Right ventricle myocardium superior (tissue), 1 donor: ENCODE measurements at places on chromosomes 5 and 9.

DNA sequence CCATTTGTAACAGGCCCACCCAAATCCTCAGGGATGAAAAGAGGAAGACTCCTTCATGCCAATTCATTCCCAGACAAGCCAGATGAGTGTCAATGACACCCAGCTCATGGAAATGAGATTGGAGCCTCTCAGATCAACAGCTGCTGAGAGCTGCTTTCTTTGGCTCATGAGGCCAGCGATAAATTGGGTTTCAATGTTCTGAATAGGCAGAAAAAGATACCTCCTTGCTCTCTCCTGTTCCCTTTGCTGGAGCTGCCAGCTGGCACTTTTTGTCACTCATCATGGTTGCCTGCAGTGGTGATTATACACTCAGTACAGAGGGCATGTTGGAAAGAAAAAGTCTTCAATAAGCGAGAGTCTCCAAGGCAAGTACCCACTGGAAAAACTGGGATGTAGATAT is 47.1 kb downstream of the SH3RF2 start:
- DNase-seq, result peak; percentile 43

- no peak for DNase-seq
Observed at GRCh38 chr9:4508907-4509589, 18.8 kb downstream of the SLC1A1 start.

- DNase-seq, result no peak
Observed at GRCh38 chr5:67189931-67190330, 6.7 kb downstream of the CD180 start.

DNA sequence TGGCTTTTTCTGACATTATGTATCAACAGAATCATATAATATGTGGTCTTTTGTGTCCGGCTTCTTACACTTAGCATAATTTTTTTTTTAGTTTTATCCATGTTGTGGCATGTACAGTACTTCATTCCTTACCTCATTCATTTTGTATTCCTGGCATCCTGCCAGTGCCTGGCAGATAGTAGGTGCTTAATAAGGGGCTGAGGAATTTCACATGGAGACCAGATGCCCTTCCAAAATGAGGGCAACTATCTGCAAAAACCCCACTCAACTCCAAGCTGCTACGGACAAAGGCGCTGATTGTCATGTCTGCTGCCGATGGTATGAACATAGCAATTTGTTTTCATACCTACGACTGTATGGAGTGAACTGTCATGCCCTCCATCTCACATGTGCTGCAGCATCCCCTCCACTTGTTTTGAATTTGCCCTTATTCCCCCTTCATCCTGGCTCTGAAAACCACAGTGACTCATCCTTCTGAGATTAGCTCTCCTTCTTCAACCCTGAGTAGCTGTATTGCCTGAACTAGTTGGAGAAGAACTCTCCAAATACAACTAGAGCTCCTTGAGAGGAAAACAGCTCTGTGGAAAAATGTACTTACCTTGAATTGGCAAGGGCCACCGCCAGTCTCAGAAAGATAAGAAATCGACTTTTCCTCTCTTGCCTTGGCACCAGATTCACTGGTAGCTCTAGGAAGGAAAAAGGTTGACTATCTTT is 41.3 kb upstream of the FOXE1 start:
- no peak for DNase-seq

DNA sequence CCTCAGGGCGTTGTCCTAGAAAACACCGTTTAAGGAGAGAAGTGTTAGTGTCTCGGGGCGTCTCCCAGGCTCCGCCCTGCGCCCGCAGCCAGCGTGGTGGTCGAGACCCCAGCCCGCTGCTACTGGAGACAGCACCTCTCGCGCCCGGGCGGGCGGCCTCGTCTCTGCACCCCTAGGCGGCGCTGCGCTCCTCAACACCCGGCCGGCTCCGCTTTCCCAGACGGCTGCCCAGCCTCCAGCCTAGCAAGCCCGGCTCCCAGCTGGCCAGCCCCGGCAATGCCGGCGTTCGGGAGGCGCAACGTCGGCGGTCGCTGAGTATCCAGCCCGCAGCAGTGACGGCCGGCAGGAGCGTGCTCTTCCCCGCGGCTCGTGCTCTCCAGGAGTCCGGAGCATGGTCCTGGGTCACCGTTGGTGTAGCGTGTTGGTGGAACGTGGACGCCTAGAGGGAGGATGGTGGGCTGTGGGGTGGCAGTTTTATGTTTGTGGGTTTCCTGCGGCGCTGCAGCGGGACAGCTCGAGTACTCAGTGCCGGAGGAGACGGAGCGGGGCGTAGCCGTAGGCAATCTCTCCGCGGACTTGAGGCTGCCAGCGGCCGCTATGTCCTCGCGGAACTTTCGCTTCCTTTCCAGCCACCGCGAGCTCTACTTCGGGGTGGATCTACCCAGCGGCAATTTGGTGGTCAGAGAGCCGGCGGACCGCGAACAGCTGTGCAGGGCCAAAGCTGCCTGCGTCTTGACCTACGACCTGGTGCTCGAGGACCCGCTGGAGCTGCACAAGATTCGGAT is 536 bp downstream of the PCDHAC1 start:
- DNase-seq, result peak; percentile 83

DNA sequence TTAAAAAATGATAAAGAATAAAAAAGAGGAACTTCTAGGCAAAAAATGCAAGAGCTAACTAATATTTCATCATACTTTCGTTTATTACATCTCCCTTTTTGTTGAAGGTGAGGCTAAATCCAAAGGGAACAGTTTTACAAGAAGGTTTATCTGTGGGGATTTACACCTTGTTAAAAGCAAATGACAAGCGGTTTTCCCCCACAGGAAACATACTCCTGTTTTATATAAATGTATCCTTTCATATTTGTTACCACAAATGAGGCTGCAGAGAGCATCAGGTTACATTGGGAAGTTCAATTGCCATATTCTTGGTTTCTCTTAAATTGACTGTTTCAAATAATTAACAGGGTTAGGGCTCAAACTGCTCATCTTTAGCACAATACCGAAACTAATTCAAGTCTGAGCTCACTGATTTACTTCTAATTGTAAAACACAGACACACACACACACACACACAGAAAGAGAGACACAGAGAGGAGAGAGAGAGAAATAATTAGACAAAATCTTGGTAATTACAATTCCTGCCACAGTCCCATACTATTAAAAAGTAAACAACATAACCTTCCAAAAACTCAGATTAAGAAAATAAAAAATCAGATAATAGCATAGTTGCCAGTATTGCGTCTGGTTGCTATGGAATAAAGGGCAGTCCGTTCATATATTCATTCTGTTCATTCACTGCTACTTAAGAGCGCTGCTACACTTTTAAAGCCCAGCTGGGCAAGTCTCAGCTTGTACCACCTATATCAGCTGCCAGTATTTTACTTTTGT is 17.1 kb downstream of the RFX3 start:
- no peak for DNase-seq

GRCh38 chr5:61667525-61668218 is 335.6 kb downstream of the ZSWIM6 start:
- no peak for DNase-seq

DNA sequence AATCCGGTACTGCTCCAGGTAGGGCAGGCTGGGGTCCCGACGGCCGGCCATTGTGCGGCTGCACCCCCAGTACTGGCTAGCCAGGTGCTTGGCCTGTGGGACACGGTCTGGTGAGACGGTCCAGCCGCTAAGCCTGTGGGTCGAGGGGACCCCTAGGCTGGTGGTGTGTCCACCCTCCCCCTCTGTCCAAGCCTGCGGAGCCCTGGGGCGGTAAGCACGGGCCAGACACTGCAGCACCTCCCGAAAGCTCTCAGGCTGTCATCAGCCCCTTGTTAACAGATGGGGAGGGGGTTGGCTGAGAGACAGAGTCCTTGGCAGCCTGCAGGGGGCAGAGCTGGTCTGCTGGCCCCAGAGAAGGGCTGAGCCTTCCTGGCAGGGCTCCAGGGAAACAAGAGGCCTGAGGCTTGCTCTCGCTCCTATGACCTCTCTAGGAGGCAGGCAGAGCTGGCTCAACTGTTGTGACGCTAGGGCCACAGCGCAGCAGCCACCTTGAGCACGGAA is 11.8 kb upstream of the MRNIP start:
- peak; percentile 87 for DNase-seq

GRCh38 chr9:132012704-132013357 is 66.8 kb downstream of the MED27 start:
- DNase-seq, result no peak

GRCh38 chr5:72075461-72075860 is 31.8 kb upstream of the MAP1B start:
- DNase-seq, result no peak

GRCh38 chr5:16815432-16815831 is 120.7 kb downstream of the MYO10 start:
- no peak for DNase-seq

GRCh38 chr9:37947977-37948376 is 44.0 kb upstream of the SLC25A51 start:
- DNase-seq, result no peak

DNA sequence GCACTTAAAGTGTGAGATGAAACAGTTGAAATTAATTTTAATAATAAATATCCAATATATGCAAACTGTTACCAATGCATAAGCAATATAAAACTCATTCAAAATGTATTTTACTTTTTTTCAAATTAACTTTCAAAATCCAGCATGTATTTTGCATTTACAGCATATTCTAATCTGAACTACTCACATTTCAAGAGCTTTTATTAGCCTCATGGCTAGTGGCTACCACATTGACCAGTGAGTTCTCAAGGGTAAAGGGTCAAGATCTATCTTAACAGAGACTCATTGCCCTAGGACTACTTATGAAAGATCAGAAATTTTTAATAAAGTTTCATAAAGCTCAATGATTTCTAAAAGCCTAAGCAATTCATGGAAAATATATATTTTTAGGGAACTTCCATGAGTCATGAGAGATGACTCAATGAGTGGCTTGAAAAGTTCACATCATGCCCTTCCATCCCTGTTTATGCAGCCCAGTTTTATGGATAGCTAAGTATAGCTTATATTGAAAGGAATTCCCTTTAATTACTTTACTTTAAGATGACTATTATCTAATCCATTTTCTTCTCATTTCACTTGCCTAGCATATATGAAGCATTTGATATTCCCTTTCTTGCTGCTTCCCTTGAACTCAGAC is 608.6 kb downstream of the SLCO4C1 start:
- no peak for DNase-seq

DNA sequence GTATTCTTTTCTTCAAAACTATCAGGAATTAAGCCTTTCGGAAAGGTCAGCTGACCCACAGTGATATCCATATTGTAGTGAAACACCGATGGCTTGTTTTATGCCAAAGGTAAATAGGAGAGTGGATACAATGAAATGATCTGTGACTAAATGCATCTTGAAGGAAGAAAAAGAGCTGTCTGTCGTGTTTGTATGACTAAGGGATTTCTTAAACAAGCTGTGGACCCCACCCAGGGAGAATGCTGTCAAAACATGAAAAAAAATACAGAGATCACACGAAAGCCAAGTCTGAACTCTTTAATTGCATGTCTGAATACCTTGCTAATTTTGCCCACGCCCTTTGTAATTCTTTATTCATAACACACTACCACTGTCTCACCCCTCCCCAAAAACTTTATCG is 286.4 kb upstream of the WWC1 start:
- DNase-seq, result no peak

- DNase-seq, result no peak
Observed at GRCh38 chr5:97499605-97500004, 316.6 kb upstream of the RIOK2 start.

GRCh38 chr5:26945901-26946300 is 92.5 kb downstream of the CDH9 start:
- no peak for DNase-seq

GRCh38 chr5:59093329-59093728 is 510.5 kb downstream of the RAB3C start:
- no peak for DNase-seq

GRCh38 chr5:107512029-107512428 is 158.7 kb downstream of the EFNA5 start:
- DNase-seq, result no peak

DNA sequence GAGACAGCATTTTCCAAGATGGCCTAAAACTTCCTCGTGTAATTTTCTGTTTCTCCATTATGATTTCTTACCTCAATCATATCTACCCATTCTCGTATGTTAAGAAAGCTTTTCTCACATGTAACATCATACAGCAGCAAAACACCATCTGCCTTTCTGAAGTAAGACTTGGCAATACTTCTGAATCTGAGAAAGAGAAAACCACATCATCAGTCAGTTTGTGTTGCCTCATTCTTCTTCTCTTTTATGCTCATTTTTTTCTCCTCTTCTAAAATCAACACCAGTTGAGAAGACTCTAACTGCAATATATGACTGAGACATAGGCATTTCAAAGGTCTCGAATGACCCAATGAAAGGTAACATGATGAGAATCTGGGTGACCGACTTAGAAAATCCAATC is 66.0 kb downstream of the RASEF start:
- no peak for DNase-seq

DNA sequence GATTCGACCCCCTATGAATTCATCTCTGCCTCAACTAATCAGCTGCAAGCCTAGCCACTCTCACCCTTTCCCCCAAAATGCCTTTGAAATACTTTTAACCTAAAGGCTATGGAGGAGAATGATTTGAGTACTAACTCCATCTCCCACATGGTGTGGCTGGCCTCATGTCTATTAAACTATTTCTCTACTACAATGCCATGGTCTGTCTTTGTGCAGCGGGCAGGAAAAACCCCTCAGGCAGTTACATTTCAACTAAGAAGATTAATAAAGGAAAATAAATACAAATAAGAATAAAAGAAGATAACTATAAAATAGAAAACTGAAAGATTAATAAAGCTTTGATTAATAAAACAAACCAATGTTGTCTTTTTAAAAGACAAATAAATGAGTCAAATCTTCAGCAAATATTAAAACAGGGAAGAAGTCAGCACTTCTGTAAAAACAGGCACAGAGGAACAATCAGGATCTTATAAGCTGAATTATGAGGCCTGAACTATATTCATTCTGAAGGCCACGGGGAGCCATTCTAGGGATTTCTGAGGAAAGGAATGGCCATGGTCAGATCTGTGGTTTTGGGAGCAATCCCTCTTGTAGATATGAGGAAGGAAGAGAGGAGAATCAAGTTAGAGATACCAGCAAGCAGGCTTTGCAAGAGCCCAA is 116.1 kb upstream of the SLC12A2 start:
- no peak for DNase-seq

DNA sequence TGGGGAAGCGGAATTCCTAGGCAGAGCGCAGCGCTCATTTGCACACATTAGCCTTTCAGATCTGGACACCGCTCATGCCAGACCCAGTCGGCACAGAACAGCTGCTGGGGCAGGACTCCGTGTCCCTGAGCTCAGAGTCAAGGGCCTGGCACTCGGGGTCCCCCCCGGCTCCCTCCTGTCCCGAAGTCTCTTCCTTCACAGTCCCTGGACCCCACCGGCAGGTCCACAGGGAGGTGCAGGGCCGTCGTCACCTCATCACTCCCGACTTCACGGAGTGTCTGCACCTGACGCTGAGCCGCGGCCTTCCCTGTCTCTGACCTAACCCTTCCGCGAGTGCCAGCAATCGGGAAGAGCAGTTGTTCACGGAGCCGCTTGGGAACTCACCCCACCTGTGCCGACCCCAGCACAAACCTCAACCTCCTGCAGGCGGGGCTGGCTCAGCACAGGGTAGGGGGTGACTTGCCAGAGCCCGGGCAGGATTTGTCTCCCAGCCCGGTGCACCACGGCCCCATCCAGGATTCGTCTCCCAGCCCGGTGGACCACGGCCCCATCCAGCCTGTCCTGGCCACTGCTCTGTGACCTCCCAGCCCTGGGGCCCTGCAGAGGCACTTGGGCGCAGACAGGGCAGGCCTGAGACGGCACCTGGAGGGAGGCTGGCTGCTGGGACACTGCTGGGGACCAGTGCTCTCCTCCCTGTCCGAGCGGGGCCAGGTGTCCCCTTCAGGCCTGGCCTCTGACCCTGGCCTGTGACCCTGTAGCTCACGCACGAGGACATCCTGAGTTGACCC is 9.9 kb upstream of the SLC9A3 start:
- peak; percentile 26 for DNase-seq

GRCh38 chr9:126527109-126527825 is 86.5 kb upstream of the LMX1B start:
- no peak for DNase-seq
